Activated CD4-positive, alpha-beta T cell treated with anti-CD3 and anti-CD28 coated beads, Interleukin-2, amount 10 ng/mL, durations not matched to agents 24 days and 14 days (primary cell): ENCODE measurements at places on chromosomes 4 and X. TPM values are rescaled to one million over a fixed set of nuclear protein-coding genes. Genes with fewer than 3 reads are reported as not detected.
A peak's percentile ranks its signal among the peaks of the same experiment; 100 is the strongest.

DNA sequence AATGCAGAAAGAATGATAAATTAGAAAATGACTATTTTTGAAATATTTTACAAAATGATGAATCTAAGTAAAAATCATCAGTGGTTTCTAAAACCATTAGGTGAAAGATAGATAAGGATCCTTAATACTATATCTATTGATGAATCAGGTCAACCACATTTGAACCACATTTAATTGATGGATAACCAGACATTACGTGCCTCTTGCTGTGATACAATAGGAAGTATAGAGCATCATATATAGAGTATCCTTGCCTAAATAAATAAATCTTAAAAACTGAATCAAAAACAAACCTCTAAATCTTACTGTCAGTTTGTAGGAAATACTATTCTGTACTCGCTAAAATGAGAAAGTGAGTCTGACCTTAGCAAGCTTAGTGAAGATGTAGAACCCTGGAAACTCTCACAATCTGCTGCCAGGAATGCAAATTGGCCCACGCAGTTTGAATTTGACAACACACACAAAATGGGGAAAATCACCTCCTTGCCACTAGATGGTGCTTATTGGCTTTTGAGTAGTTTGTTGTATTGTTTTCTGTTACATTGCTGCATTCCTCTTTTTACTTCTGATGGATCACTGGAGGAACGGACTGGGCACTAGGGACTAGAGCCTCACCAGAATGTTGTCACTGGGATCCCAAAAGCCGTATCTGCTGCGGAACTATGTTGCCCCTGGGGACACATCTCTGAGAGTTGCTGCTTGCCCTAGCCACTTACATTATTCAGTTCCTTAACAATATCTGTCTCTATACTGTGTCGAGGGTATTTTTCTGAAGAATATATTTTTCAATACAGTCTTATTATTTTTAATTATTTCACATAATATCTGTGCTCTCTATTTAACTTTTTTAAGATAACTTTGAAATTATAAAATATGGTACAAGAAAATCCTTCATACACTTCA lies 25.4 kb upstream of the SLAIN2 start:
- peaks cover 2% of the 10 kb centered on the region for H3K4me1 ChIP-seq
- no peak overlapping the region for H3K4me3 ChIP-seq
- H3K36me3 ChIP-seq, result no peaks in the 10 kb centered on the region
- H3K27ac ChIP-seq, result no peak overlapping the region

GRCh38 chrX:139750390-139750789 lies 42.4 kb upstream of the MCF2 start:
- no peak overlapping the region for H3K27ac ChIP-seq
- H3K36me3 ChIP-seq, result peaks cover 37% of the 10 kb centered on the region
- H3K27me3 ChIP-seq, result no peaks in the 10 kb centered on the region
- H3K4me1 ChIP-seq, result peaks cover 5% of the 10 kb centered on the region
- DNase-seq, result no peak
- H3K4me3 ChIP-seq, result no peak overlapping the region

DNA sequence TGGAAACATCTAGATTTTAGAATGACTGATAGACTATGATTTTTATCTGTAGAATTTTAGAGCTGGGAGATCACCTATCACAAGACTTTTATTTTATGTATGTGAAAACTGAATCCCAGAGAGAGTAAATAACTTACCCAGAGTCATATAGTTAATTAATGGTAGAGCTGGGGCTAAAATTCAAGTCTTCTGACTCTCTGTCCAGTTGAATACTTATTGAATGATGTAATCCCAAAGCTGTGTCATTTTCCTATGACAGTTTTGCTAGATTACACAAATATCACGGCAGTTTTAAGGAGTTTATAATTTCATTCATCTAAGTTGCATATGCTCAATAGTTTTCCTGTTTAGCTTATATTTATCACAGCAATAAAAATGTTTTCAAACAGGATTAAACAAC lies 6.7 kb downstream of the NRK start:
- H3K27me3 ChIP-seq, result no peaks in the 10 kb centered on the region
- no peak for DNase-seq
- no peaks in the 10 kb centered on the region for H3K4me1 ChIP-seq
- no peaks in the 10 kb centered on the region for H3K36me3 ChIP-seq
- no peak overlapping the region for H3K27ac ChIP-seq

The EOLA2 gene
- total RNA-seq, result 49.2 and 50.0 TPM in 2 replicates

- no peak overlapping the region for H3K27ac ChIP-seq
- H3K36me3 ChIP-seq, result no peaks in the 10 kb centered on the region
- H3K4me1 ChIP-seq, result no peaks in the 10 kb centered on the region
- DNase-seq, result no peak
These were observed 20.6 kb downstream of the CLIC2 start for GRCh38 chrX:155313766-155314165.

DNA sequence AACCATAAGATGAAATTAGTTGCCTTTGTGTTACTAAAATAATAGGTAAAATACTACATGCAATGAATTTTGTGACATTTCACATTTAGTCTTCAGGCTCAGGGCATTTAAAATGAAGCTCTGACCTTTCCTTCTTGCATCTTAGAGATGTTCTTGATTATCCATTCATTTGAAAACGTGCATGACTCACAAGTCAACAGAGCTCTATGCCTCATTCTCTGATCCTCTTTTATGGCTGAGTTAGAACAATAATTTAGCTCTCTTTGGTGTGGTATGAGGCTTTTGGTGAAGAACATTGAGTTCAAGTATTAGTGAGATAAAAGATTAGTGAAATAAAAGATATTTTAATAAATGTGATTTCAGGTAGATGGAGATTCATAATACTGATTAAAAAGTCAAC lies 66.5 kb downstream of the TIGD2 start:
- H3K27me3 ChIP-seq, result peaks cover 19% of the 10 kb centered on the region
- no peak overlapping the region for H3K27ac ChIP-seq
- H3K4me3 ChIP-seq, result no peak overlapping the region
- H3K4me1 ChIP-seq, result no peaks in the 10 kb centered on the region
- no peak for DNase-seq
- no peaks in the 10 kb centered on the region for H3K36me3 ChIP-seq

- no peaks in the 10 kb centered on the region for H3K4me1 ChIP-seq
- peaks cover 7% of the 10 kb centered on the region for H3K27me3 ChIP-seq
- DNase-seq, result no peak
- H3K27ac ChIP-seq, result no peak overlapping the region
- no peaks in the 10 kb centered on the region for H3K36me3 ChIP-seq
These were observed 88.1 kb upstream of the STOX2 start for GRCh38 chr4:183816882-183817509.

The TCEAL6 gene
- not detected in 2 replicates for total RNA-seq

DNA sequence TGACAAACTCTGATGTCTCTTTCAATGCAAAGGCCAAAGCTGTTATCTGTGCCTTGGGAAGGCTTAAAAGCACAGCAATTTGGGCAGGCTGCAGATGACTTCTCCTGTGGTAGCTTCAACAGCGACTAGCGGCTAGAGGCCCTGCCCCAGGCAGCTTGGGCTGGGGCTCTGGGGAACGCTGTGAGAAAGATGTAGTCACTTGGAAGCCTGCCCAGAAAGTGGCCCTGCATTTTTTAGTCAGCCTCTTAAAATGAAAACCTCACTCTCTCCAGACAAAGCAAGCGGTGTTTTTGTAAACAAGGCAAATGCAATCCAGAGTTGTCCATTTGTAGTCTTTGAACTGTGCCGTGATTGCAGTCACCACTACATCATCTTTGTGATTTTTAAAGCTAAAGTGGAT lies 27.5 kb downstream of the PCYT1B start:
- H3K4me1 ChIP-seq, result no peaks in the 10 kb centered on the region
- DNase-seq, result no peak
- H3K4me3 ChIP-seq, result no peak overlapping the region
- no peak overlapping the region for H3K27ac ChIP-seq
- H3K27me3 ChIP-seq, result peaks cover 1% of the 10 kb centered on the region

The COPS4 gene
- total RNA-seq, result 36.5 and 37.5 TPM in 2 replicates

- no peaks in the 10 kb centered on the region for H3K4me1 ChIP-seq
- H3K27ac ChIP-seq, result no peak overlapping the region
- H3K27me3 ChIP-seq, result no peaks in the 10 kb centered on the region
- no peak for DNase-seq
- no peak overlapping the region for H3K4me3 ChIP-seq
These were observed 509.8 kb downstream of the CENPC start for GRCh38 chr4:67035501-67035900.

- H3K27ac ChIP-seq, result peak overlapping the region; percentile 50
- peaks cover 5% of the 10 kb centered on the region for H3K27me3 ChIP-seq
- no peaks in the 10 kb centered on the region for H3K36me3 ChIP-seq
These were observed 328.0 kb downstream of the RAPGEF2 start for GRCh38 chr4:159430896-159431295.

The S100G gene
- not detected in 2 replicates for total RNA-seq

The LANCL3 gene
- 0.16 and 0.28 TPM in 2 replicates for total RNA-seq

GRCh38 chrX:144840616-144841015 lies 406.7 kb upstream of the SPANXN1 start:
- no peaks in the 10 kb centered on the region for H3K27me3 ChIP-seq
- no peak overlapping the region for H3K4me3 ChIP-seq
- DNase-seq, result no peak
- H3K4me1 ChIP-seq, result no peaks in the 10 kb centered on the region
- H3K27ac ChIP-seq, result no peak overlapping the region
- H3K36me3 ChIP-seq, result no peaks in the 10 kb centered on the region

The TSPAN6 gene
- 0.12 TPM in 1 of 2 replicates, not detected in the other for total RNA-seq

- H3K4me1 ChIP-seq, result peaks cover 24% of the 10 kb centered on the region
- DNase-seq, result no peak
- H3K36me3 ChIP-seq, result no peaks in the 10 kb centered on the region
- no peaks in the 10 kb centered on the region for H3K27me3 ChIP-seq
These were observed 100.3 kb downstream of the CDS1 start for GRCh38 chr4:84683064-84683850.

- no peaks in the 10 kb centered on the region for H3K36me3 ChIP-seq
- H3K4me3 ChIP-seq, result no peak overlapping the region
- no peak overlapping the region for H3K27ac ChIP-seq
- peak; percentile 57 for DNase-seq
- H3K27me3 ChIP-seq, result no peaks in the 10 kb centered on the region
These were observed 567.7 kb downstream of the MAGEB5 start for GRCh38 chrX:26783512-26784225.

The GABRG1 gene
- total RNA-seq, result not detected in 2 replicates

DNA sequence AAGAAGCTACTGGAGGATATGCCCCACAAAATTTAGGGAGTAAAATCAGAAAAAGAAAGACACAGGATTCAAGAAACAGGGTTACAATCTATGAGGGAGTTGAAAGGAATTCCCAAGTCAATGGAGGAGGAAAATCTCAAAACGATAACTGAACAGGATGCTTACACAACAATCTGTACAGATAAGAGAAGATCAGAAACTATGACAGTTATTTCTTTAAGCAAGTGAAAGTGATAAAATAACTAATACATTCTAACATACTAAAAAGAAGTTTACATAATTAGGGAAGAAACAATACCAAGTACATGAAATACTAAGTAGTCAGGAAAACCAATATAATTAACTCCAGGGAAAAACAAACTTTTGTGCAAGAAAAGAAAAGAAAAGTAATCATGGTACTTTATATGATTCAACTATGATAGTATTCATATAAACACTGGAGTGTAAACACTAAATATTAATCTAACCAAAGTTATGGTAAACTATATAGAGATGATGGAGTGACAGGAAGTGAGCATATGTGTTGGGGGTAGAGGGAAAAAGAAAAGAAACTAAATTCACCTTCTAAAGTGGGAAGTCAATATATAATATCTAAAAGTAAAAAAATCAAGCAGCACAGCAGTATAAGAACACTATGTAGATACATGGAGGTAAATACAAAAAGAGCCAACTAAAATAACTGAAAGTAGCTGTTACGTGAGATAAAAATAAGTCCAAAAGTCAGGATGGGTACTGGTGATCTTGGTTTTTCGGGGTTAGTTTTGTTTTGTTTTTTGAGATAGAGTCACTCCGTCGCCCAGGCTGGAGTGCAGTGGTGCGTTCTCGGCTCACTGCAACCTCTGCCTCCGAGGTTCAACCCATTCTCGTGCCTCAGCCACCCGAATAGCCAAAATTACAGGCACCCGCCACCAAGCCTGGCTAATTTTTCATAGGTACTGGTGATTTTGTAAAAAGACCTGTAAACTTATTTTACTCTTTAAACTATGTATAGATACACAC lies 99.3 kb downstream of the TEX11 start:
- no peak overlapping the region for H3K27ac ChIP-seq
- peaks cover 3% of the 10 kb centered on the region for H3K27me3 ChIP-seq
- H3K36me3 ChIP-seq, result no peaks in the 10 kb centered on the region
- DNase-seq, result no peak
- H3K4me1 ChIP-seq, result no peaks in the 10 kb centered on the region

DNA sequence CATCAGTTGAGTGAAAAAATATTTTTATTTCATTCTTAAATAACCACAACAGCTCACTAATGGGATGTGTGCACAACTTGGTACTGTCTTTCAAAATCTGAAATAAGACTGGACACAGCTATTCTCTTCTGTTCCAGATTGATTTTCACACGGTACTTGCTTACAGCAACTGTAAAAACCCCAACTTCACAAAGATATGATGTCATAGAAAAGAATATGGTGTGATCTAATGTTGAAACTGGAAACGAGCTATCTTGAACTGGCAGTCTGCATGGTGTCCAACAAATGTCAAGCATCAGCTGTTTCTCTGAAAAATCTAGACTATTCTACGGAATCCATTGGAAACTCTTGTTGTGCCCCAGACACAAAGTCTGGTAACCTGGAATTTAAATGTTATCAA lies 14.7 kb downstream of the HELQ start:
- no peaks in the 10 kb centered on the region for H3K4me1 ChIP-seq
- peaks cover 25% of the 10 kb centered on the region for H3K36me3 ChIP-seq
- H3K27ac ChIP-seq, result no peak overlapping the region
- no peak overlapping the region for H3K4me3 ChIP-seq

The EVC2 gene
- 0.31 and 0.40 TPM in 2 replicates for total RNA-seq

DNA sequence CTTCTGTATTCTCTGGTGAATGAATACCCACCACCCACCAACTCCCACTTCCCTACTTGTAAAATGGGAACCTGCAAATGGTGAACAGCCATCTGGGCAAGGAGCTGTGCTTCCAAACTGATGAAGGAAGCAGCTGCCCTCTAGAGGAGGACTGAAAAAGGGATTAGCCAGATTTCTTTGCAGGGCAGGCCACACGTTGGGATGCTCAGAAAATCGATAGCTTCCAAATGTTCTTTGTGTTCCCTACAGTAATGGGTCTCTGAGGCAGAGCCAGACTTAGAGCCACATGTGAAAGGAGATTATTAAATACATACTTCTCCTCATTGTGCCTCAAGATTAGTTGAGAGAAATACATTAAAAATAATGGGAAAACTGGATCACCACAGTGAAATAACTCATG lies 39.3 kb upstream of the LPAR4 start:
- peaks cover 2% of the 10 kb centered on the region for H3K4me1 ChIP-seq
- DNase-seq, result no peak
- no peak overlapping the region for H3K27ac ChIP-seq
- H3K4me3 ChIP-seq, result no peak overlapping the region
- H3K36me3 ChIP-seq, result no peaks in the 10 kb centered on the region

GRCh38 chr4:47031011-47031678 lies at the start of gene GABRB1:
GABRB1 (plus strand) TSS chr4:47031567.
- peaks cover 2% of the 10 kb centered on the region for H3K36me3 ChIP-seq
- peak; percentile 69 for DNase-seq
- H3K27me3 ChIP-seq, result peaks cover 46% of the 10 kb centered on the region
- no peak within 1 kb of the TSS for H3K27ac ChIP-seq

The RASSF6 gene
- not detected in 2 replicates for total RNA-seq
